ENCODE measurements at places on chromosomes 1 and 21. TPM values are rescaled to one million over a fixed set of nuclear protein-coding genes. Genes with fewer than 3 reads are reported as not detected.

GRCh38 chr1:65108025-65108642 is 39.9 kb upstream of the AK4 start:
- no peak for DNase-seq

- no peak for DNase-seq
Measured at GRCh38 chr1:54950006-54950368, 30.4 kb upstream of the TMEM61 start.

GRCh38 chr1:76961181-76961819 is 94.0 kb downstream of the ST6GALNAC5 start:
- DNase-seq: no peak

The MRPS21 gene
- 52.7 TPM for total RNA-seq

- DNase-seq: peak; percentile 79
Measured at GRCh38 chr21:46038871-46039397, 57.4 kb downstream of the COL6A1 start.

DNA sequence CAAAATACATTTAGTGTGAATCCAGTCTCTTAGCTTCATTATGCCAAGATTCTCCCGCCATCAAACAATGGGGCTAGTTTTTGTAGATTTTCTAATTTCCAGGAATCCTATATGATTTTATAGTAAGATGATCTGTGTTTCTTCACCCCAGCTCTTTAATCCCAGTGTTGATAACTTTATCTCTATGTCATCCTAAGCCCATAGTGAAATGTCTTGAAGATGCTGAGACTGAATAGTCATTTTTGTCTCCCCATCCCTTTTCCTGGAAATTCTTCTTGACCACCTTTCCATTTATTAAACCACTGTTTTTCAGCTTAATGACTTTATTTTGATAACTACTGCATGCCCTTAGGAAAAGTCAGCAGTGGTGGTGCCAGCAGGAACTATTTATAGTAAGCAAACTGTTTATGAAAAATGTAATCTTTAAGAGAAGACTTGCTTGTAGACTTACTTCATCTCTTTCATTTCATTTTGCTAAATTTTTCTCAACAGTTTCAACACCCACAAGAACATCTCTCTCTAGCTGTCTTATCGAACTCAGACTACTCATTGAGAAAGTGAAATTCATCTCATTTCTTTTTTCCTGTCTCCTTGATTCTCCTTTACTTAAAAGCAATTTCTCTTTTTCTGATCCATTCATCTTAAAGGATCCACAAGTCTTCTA is 116.6 kb downstream of the NTMT2 start:
- DNase-seq: no peak

DNA sequence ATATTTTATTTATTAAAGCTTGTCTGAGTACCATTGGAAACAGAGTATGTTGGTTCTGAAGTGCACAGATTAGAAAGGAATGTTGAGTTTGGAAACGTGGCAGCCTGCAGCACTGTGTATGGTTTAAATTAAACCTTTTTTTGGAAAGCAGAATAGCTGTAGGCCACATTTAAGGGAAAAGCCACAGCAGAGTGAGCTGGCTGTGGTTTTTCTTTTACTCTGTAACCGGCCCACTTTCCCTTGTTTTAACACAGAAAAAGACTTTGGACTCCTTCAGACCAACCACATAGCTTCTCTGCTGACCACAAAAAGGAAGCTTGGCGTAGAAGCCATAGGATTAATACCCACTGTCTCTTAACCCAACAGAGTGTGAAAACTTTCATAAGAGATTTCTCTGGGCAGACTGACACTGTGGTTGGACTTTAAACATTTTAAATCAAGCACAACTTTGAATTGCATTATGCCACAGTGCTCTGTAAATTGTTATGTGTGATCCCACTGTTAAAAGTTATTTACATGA is 75.2 kb downstream of the NFIA start:
- DNase-seq: no peak

The ACKR1 gene
- total RNA-seq: 156 TPM

DNA sequence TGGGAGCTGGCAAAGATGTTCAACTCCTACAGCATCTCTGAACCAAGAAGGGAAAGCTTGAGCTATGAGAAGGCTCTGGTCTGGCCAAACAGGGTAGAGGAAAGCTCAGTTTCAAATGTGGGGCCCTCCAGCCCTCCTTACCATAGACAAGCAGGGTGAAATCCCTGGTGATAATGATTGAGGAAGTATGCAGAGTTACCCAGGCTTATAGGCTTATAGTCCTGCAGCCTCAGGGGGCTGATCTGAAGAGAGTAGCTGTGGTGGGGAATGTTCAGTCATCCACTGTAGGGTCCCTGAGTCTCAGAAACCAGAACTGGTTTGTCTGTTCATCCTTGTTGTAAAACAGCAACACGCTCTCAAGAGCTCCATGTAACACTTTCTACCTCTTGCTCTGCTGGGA is 19.8 kb upstream of the LY9 start:
- DNase-seq: no peak

GRCh38 chr1:74423471-74423870 is 88.9 kb downstream of the LRRC53 start:
- no peak for DNase-seq

GRCh38 chr1:81617308-81617967 is 183.3 kb upstream of the ADGRL2 start:
- no peak for DNase-seq

GRCh38 chr1:174984952-174985351 is 14.8 kb upstream of the CACYBP start:
- no peak for DNase-seq

- no peak for DNase-seq
Measured at GRCh38 chr1:59690171-59690930, 124.4 kb upstream of the HOOK1 start.

- DNase-seq: peak; percentile 80
Measured at GRCh38 chr1:168488138-168488537, 55.7 kb downstream of the XCL2 start.

The LCE2A gene
- total RNA-seq: not detected

DNA sequence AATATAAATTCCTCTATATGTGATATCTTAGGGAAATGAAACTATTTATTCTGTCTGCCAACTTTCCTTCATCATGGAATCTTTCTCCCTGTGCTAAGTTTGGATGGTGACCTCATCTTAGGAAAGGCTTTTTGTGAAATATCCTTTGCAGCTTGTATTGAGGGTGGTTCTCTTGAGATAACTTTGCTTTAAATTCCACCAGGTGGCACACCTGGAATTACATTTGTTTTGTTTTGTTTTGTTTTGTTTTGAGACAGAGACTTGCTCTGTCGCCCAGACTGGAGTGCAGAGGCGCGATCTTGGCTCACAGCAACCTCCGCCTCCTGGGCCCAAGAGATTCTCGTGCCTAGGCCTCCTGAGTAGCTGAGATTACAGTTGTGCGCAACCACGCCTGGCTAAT is 7.6 kb upstream of the CD1A start:
- no peak for DNase-seq

- no peak for DNase-seq
Measured at GRCh38 chr1:7373876-7374562, 397.1 kb upstream of the VAMP3 start.

DNA sequence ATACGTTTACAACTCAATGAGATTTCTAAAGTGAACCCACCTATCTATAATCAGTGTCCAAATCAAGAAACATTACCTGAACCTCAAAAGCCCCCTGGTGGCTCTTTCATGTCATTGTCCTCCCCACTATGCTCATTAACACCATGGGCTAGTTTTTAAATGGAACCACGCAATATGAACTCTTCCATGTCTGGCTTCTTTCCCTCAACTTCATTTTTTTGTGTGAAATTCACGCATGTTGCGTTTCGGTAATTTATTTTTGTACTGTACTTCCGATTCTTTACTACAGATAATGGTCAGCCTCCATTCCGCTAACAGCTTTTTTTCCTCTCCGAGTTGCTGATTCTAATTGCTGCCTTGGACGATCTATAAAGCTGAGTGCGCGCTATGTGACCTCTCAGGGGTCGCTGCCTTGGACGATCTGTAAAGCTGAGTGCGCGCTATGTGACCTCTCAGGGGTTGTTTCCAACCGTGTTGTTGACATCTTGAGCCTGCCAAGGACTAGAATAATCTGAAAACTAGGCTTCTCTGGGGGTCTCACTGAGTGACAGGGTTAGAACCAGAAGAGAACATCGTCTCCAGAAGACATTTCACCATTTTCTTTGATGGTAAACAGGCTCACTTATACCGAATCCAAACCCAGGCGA is 1.1 kb upstream of the CACYBP start:
- no peak for DNase-seq

DNA sequence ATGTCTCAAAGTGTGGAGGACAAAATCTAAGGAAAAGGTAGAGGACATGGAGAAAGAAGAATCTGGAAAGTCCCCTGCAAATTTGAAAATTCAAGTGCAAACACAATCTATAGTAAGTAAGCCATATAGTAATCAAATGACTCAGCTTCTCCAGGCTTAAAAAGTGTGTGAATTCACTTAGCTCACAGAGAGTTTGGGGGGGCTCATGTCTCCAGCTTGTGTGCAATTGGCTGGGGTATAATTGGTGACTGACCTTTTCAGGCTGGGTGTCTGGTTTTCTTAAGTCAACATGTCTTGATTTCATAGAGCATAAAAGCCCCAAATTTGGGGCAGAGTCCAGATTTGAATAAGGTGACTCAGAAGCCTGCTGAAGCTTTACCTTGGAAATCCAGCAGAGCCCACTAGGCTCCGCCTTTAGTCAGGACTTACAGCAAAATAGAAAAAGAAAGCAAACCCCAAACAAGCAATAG is 8.6 kb downstream of the CLDN14 start:
- no peak for DNase-seq
